ENCODE measurements at places on chromosomes 7 and 10.

DNA sequence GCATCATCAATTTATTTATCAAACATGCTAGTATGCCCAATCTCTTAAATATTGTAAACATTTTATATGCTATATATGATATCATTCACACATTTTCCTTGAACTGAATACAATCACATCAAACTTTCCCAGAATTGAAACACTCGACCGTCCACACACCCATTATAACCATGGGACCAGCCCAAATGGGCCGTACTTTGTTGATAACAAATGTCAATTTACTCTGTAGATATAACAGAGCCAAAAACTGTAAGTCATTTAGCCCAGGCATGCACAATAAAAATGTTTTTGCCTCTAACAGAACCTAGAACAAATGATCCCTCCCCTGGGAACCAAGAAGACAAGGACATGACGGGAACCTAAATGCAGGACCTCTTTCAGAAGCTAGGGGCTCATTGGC is 683 bp upstream of the ANKRD22 start:
- DNase-seq, result no peak

DNA sequence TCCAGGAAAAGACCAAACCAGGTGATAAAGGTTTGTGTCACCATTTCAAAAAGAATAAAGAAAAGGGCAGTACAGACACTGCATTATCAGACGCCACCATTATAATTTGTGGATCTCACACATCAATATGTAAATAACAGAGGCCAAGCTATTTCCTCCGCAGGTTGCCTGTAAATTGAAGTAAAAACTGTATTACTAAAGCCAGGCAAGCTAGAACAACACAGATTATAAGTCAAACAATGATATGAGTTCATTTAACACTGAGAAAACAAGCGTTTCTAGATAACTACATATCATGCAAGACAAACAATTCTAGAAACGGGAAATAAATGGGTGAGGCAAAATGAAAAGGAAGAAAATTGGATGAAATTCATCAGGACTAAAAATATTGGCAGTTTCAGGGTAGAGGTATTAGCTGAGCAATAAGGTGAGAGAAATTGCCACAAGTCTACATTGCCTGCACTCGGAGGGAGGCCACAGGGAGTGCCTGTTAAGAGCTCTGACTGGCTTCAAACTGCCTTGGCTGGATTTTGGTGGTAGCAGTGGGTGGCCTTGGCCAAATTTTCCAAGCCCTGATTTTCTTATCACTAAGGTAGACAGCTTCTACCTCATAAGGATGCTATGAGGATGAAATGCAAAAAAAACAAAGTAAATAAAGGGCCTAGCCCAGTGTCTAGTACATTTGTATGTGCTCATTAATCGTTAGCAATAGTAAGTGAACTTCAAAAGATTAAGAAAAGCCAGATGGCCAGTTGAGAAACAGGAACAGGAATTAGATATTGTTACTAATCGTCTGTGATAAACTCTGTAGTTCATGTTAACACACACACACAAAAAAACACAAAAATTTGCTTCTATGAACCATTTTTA is 240.0 kb upstream of the NFE2L3 start:
- DNase-seq, result no peak

DNA sequence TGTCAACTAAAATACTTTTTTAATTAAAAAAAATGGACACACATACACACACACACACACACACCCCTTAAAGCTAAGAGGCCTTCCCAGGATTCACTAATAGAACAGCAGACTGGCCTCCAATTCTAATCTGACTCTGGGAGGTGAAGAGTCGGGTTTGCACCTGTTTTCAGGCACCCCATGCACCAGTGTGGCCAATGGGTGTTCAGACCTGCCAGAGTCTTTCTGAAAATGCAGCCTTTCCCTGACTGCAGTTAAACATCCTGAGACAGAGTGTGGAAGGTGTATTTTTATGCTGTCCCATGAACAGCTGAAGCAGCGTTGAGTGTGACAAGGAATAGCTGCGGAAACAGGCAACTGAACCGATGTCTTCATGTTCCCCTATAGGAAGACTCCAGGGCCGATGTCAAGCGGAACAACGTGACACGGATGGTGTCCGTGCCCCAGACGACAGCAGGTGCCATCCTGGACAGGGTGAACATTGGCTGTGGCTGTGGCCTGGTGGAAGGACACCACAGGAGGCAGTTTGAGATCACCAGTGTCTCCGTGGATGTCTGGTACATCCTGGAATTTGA is 74.6 kb upstream of the LYZL2 start:
- DNase-seq, result no peak

DNA sequence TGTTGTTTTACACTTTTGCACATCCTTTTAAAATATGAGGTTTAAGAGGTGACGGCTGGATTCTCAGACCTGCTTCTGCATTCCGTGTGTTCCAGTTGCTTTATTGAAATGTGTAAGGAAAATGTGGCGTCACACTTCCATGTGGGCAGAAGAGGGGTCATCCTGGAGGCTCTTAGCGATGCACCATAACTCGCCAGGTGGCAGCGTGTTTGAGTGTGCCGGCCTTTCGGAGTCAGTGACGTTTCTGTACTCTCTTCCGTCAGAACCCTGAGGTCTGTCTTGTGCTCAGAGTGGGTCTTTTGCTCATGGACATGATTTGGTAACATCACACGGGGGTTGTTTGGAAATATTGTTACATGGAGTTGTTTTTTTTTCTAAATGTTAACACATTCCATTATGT is 9.1 kb downstream of the PPP2R2D start:
- DNase-seq, result no peak

- no peak for DNase-seq
Observed at GRCh38 chr7:38694326-38694725, 63.2 kb upstream of the AMPH start.

DNA sequence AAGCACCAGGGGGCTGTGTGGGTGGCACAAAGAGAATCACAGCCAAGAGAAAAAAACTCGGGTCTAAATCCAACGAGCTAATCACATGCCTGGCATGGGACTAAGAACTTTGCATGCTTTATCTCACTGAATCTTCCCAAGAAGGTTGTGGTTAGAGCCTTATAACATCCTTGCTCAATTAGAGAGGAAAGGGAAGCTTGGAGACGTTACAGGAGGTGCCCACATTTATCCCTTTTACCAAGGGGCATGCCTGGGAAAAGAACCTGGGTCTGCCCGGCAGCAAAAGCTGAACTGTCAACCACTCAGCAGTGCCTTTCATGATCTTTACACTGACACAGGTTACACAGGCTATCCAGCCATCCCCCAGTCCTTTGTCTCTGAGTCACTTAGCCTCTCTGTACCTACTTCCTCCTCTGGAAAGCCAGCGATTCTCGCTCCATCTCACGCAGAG is 190.1 kb downstream of the PRPF18 start:
- DNase-seq, result no peak

- DNase-seq, result no peak
Observed at GRCh38 chr7:123901101-123901500, 23.9 kb upstream of the SPAM1 start.

DNA sequence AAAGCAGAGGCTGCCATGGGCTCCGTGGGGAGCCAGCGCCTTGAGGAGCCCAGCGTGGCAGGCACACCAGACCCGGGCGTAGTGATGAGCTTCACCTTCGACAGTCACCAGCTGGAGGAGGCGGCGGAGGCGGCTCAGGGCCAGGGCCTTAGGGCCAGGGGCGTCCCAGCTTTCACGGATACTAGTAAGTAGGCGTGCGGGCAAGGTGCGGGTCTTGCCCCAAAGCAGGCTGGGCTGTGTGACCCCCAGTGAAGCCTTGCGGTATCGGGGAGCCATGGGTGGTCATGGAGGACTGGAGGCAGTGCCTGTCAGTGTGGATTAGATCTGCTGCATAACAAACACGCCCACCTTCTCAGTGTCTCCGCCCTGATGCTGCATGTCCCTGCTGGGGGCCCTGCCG is 5.1 kb downstream of the SLC29A4 start:
- no peak for DNase-seq

DNA sequence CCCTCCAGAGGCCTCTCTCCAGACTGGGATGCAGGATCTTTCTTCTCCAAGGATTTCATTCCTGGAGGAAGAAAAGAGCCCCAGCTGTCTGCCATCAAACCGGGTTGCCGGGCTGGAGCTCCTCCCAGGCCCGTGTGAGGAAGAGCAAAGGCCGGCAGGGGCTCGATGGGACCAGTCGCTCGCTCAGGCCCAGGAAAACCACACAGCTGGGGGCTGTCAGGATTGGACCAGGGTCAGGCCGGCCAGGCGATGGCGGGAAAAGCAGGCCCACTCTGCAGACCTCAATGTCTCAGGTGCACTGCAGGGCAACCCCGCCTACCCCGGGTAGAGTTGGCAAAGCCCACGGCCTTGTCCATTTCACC is 98.1 kb upstream of the DNAAF5 start:
- no peak for DNase-seq

DNA sequence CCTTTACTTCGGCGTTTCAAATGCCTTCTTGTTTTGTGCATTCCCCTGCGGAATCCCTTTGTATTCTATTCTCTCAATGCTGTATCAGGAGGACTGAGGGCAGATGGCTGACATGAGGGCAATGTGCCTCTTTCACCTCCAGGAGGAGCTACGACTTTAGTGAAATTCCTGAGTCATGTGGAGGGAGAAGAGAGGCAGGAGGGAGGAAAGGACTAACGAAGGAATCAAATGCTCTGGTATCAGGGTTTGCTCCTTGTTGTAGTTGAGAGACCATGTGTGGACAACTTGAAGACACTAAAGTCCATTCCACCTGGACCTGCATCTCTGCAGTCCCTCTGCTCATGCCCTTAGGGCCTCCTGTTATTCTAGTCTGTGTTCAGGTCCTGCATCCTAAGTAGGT is 40.2 kb upstream of the PRSS58 start:
- DNase-seq, result no peak

DNA sequence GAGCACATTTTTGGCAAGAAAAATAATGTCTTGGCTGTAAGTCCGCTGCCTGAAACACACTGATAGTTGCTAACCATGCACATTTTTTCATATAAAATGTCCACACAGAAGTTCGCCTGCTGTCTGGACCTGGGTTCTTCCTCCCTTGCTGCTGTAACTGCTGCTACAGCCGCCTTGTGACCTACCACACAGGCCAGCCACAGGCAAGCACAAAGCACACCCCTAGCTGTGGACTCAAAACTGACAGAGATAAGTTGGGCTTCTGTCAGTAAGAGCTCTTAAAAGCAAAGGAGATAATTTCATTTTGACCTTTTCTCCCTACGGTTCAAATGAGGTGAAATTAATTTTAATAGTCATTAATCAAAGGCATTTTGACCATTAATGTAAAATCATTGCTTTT is 354.7 kb downstream of the OTUD1 start:
- no peak for DNase-seq

DNA sequence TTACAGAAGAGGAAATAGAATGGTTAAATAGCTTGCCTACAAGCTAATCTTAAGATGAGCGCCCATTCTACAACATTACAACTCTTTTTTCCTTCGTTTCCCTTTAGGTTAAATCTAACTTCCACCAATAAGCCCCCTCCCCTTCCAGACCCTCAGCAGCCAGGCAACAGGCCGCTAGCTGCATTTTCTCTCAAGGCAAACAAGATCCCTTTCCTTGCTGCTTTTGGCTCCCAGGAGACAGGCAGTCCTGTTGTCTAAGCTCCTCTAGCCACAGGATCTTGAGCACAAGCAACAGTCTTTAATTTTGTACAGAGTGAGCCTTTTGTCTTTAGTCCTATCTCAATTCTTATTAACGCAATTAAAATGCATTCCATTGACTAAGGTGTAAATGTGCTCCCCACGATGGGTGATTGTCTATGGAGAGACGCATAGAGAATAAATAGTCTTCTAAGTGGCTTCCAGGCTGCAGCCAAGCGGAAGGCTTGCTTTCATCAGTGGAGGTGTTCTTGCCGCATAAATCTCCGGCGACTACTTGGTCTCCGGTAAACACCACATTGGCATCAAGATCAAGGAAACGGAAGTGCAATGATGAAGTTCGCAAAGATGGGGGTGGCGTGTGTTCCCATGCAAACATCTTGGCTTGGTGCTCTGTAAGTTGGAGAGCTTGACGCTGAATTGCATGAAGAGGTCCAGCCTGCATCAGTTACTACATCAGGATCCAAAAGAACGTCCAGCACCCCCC is 181.9 kb upstream of the LYZL2 start:
- no peak for DNase-seq

DNA sequence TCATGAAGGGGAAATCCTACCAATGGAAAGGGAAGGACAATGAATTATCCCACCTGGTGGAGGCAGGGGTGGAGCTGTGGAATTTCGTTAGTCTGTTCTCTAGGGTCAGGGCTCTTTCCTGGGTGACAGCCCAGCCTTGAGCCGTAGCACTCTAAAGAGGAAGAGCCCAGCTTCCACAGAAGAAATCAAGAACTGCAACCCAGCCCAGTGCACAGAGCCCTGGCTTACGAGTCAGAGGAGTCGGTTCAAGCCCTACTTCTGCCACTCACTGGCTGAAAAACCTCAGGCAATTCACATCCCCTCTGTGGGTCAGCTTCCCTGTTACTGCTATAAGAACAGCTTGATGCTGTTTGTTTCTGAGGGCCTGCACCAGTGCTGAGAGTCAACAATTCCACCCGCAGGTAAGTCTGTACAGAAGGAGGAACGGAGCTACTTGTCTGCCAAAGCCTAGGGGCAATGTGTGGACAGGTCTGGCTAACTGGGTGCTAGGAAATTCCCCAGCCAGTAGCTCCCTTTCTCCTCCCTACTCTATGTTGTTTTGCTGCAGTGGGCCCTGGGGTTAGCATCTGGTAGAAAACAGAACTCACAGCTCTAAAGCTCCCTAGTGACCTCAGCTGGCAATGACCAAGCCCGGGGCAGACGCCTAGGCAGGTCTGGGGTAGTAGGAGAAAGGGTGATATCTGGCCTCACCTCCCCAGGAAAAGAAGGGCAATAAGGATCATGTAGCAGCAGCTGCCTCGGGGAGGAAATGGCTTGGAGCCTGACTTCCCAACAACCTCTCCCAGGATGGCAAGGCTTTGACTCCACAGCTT is 3.3 kb downstream of the AVPI1 start:
- DNase-seq, result no peak

DNA sequence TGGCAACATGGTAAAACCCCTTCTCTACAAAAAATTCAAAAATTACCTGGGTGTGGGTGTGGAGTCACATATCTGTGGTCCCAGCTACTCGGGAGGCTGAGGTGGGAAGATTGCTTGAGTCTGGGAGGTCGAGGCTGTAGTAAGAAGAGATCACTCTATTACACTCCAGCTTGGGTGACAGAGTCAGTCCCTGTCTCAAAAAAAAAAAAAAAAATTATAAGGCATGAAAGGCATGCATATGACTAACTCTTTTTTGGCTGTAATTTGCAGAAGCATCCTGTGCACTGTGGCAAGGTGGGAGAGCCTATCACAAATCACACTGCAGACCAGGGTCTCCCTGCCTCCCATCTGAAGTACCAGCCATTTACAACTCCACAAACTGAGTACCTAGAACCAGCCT is 14.1 kb upstream of the MYPN start:
- DNase-seq, result no peak
